ENCODE measurements at places on chromosomes 1 and 21.

GRCh38 chr1:15810073-15810472 lies 2.6 kb upstream of the UQCRHL start:
- DNase-seq, result no peak

- DNase-seq, result no peak
These were observed 122.2 kb downstream of the SIK1 start for GRCh38 chr21:43304621-43305335.

DNA sequence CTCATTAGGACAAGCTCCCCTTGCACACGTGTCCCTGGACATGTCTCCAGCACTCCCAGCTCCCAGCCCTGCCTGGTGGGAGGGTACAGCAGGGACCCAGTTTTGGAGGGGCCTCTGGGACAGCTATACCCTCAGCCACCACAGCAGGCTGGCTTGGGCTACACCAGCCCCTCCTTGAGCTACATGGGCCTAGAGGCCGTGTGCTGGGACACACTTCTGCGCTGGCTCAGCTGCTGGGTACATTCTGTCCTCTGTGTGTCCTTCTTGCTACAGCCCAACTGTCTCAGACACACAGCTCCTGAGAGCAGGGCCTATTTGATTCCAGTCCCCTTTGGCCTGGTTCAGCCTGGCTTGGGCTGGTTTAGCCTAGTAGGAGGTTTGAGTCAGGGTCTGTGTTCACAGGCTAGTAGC lies 26.7 kb downstream of the DMAP1 start:
- no peak for DNase-seq

DNA sequence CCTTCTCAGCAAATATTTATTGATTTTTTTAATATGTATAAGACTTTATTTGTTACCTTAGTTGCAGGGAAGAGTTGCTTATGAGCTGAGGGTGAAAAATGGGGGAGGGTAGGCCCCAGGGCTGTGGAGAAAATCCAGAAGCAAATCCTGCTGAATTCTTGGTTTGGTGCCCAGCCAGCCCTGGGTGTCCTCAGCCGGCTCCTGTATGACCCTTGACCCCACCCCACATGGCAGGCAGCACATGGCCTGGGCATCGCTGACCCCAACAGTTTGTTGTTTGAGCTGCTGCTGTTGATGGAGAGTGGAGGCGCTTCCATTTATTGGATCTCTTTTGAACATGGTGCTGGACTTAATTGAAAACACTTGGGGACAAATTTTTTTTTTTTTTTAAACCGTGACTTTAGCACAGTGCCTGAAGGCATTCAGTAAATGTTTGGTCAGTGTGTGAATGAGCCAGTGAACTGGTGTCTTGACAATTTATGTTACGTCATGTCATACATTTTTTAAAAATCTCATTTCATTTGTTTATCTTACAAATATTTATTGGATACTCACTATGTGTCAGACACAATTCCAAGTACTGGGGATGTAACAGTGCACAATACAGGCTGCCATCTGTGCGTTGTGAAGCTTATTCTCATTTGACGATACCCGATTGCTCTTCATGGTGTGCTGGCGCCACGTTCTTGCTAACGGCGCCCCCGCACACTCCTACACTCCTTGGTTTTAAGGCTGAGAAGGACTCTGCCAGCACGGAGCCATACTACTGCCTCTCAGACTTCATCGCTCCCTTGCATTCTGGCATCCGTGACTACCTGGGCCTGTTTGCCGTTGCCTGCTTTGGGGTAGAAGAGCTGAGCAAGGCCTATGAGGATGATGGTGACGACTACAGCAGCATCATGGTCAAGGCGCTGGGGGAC lies 98.8 kb downstream of the MTR start:
- no peak for DNase-seq

- no peak for DNase-seq
These were observed 5.9 kb upstream of the KIF26B start for GRCh38 chr1:245148861-245149260.
